ENCODE measurements at places on chromosomes 4 and X.
A peak's percentile ranks its signal among the peaks of the same experiment; 100 is the strongest.

DNA sequence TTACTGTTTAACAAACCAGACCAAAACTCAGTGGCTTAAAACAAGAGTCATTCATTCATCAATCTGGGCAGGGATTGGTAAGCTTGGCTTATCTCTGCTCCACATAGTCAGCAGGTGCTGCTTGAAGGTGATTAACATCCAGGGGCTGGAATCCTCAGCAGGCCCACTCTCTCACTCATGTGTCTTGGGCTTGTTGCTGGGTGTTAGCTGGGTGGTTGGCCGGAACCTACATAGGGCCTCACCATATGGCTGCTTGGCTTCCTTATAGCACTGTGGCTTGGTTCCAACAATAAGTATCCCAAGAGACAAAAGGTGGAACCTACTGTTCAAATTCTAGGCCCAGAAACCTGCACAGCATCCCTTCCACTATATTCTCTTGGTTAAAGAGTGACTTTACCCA, 125.0 kb downstream of the RASGEF1B start:
- no peak for DNase-seq

DNA sequence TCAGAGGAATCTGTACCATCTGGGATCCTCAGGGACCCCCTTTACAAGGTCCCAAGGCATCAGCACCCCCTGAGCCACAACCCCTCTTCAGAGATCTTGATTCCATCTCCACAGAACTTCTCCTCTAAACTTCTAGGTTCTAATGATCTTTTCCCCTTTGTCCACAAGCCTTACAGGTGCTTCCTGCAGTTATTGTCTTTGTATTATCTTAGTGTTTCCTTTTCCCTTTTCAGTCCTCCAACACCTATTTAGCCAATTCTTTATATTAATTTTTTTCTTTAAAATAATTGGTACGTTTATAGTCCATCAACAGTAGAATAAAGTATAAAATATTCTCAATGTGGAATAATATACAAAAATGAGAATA, 35.2 kb upstream of the FAM241A start:
- DNase-seq, result no peak

GRCh38 chrX:39772057-39772832, 325.5 kb downstream of the BCOR start:
- no peak for DNase-seq

GRCh38 chrX:47683184-47683828, 24.3 kb upstream of the UXT start:
- no peak for DNase-seq

DNA sequence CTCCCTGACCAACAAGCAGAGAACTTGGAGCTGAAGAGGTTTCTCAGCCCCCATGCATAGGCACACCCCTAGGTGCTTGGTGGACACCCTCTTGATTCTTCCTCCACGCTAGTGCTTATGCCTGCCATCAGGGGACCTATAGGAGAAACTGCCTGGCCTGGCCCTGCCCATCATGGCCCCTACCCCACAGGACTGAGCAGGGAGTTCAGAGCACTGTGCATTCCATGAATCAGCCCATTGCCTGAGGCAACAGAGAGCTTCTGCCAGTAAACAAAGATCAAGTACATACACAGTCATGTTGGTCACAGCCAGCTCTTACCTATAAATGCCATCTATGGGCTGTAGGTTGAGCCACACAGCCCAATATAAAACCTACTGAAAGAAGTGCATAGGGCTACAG, 99.1 kb upstream of the EDNRA start:
- peak; percentile 11 for DNase-seq

DNA sequence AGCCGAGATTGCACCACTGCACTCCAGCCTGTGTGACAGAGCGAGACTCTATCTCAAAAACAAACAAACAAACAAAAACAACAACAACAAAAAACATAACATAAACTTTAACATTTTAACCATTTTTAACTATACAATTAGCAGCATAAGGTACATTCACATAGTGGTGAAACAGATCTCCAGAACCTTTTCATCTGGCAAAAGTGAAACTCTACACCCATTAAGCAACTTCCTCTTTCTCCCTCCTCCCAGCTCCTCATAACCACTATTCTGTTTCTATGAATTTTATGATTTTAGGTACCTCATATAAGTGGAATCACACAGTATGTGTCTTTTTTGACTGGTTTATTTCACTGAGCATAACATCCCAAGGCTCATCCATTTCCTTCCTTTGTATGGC, 103.6 kb downstream of the FAM13A start:
- DNase-seq, result no peak

- no peak for DNase-seq
These were observed 250.3 kb downstream of the HS3ST1 start for GRCh38 chr4:11178433-11178832.

GRCh38 chrX:47313056-47313455, 57.3 kb upstream of the ZNF157 start:
- no peak for DNase-seq

DNA sequence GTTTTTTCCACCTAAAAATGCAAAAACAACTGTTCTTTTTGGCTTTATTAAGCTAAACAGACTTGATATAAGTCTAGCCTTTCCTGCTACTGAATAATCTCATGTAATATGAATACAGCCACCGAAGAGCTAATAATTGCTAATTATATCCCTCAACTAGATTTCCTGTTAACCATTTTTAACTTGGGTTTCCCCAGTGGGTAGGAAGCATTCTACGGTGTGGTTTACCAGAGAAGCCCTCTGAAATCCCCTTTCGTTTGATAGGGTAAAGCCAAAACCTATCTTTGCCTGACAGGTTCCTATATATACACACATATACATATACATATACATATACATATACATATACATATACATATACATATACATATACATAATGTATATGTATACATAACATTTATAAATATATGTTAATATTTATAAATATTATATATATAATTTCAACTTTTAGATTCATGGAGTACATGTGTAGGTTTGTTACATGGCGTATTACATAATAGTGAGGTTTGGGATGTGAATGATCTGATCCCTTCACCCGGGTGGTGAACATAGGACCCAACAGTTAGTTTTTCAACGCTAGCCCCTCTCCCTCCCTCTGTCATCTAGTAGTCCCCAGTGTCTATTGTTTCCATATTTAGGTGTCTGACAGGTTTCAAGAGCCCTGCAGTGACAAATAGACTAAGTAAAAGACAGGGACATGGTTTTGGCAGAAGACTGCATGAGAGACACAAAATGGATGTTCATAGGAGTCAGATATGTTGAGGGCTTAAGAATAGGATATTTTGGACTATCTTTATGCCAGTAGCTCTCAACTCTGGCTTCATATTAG, 62.4 kb downstream of the ATXN3L start:
- DNase-seq, result no peak

- DNase-seq, result peak; percentile 59
These were observed 284.7 kb downstream of the CAMK2D start for GRCh38 chr4:113476800-113477199.

DNA sequence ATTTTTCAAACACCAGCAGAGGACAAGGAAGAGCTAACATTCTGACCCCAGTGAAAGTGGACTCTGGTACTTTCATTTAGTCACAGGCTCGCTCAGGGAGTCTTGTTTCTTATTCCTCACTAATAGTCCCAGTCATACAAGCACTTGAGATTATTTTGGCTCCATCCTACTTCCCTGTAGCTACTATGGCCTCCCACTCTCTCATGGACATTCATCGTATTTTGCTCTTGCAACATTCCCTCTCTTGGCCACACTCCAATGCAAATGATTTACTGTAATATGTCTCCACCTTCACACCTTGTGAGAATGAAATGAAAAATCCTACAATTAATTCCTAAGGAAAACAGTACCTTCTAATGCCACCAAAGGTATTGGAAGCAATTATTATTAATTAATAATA, 21.3 kb downstream of the PLRG1 start:
- no peak for DNase-seq

DNA sequence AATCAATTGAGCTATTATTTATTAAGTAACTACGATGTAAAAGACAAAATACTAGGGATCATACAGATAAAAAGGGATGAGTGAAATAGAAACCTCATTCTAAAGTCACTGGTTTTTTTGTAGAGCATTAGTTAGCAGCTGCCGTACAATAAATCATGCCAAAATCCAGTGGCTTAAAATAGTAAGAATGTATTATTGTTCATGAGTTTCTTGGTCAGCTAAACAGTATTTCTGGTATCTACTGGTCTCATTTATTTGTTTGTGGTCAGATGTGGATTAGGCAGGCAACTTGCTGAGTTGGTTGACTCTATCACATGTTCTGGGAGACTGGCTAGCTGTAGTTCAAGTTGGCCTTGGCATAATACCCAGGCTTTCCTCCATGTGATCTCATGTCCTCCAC, 667.3 kb downstream of the GALNTL6 start:
- no peak for DNase-seq

DNA sequence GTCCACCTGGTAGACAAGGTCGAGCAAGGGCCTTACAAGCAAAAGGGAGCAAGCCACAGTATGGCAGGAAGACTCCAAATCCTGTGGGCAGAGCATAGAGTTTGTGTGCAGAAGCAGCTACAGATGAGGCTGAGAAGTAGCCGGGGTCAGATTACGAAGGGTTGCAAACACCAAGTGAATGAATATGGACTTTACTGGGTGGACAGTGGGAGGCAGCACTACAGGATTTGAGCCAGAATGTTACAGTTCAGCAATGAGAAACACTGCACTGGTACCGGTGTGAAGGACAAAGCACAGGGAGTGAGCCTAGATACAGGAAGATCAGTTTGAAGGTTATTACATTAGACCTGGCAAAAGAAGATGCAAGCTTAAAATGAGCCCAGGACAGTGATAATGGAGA, 46.1 kb upstream of the HOPX start:
- no peak for DNase-seq

DNA sequence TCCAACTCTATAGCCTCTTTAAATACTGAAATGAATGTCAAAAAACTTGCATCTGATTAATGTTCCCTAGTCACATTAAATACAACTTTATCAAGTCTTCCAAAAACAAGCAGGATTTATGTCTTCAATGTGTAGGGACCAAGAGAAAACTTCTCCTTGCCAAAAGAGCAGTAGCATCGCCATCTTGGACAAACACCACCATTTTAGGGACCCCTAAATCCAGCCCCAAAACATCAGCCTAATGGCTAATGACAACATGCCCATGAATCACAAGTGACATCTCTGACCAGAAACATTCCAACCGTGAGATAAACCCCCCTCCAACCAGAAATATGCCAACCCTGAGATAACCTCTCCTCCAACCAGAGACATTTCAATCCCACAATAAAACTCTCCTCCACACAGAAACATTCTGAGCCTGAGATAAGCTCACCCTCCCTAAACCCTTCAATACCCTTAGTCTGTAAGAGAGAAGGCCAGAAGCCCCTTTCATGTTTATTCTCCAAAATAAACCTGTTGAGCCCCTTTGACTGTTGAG, 697.4 kb downstream of the TRAM1L1 start:
- no peak for DNase-seq

- DNase-seq, result peak; percentile 80
These were observed 151.2 kb upstream of the SLC4A4 start for GRCh38 chr4:71187404-71188155.

DNA sequence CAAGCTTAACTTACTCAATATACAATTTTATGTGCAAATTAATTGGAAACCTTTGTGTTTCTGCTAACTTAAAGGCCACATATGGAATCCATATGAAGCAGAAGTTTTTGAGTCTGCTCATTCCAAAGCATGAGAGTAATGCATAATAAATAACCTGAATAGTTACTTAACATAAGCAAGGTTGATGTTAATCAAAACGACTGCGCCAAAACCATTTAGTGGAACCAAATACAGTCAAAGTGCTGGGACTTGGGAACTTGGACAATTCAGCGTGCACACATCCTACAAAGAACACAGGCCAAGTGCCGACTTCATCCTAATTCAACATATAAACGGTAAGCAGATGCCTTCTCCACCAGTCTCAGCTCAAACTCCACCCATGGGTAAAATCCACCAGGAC, 17.0 kb downstream of the TSPAN5 start:
- no peak for DNase-seq

DNA sequence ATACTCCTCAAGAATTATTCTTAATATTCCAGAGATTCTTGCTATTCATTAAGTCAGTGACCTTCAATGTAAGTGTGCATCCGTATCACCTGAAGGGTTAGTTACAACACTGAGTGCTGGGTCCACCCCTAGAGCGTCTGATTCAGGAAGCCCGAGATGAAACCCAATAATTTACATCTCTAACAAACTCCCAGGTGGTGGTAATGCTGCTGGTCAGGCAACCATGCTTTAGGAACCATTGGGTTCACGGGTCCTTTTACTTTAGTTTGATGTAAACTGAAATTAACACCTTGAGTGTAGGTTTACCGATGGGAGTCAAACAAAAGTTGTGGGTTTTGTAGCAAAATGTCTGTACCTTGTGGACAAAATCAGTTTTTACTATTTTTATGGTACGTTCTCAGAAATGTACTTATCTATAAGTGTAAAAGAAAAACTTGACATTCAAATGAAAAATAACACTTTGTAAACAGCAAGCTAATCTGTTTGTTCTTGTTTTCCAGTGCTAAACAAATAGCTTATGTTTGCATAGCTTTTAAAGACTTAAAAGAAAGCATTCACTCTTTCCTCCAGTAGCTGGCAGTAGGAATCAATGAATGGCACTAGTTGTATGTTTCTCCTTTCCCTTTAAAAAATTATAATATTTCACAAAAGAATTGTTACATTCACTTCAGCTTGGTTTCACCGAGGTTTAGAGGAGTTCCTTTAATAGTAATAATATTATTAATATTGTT, 32.7 kb downstream of the ACE2 start:
- peak; percentile 4 for DNase-seq

DNA sequence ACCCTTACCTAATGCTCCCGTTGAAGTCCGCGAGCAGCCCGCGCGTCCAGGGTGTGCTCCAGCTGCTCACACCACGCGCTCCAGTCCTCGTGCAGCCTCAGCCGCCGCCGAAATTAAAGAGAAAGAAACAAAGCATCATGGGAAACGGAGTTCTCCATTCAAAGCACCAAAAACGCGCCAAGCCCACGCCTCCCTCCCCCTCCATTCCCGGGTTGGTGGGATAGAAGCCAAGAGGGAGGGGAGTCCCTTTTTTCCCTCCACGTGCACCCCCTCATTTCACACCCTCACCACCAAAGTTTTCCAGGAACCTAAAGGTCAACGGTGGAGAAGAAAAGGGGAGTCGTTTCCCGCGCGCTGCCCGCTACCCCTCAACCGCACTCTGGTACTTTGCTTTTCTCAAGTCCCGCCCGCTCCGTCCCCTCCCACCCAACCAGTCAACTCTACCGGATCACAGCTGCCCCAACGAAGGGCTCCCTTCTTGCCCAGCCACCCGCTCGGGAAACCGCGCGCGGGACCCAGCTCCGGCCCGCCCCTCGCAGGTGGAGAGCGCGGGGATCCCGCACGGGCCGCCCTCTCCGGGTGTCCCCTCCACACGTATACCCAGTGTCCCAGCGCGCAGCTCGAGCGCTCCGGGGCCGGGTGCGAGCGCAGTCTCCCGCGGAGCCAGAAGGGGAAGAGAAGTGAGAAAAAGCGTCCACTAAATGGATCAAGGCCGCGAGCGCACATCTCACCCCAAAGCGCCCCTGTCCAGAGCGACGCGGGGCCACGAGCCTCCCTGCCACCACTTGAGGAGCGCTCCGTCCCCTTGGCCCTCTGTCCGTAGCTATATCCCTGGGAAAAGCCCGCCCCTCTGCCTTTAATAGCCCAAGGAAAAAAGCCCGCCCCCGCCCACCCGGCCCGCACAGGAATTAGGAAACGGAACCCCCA, 65.1 kb upstream of the CCDC160 start:
- DNase-seq, result no peak

- no peak for DNase-seq
These were observed 1303.5 kb downstream of the RAPGEF2 start for GRCh38 chr4:160406263-160406825.

All from ELR (cell line).